ENCODE measurements at places on chromosomes 7 and 10.

GRCh38 chr10:126160971-126161630, 227.2 kb downstream of the ADAM12 start:
- no peak for DNase-seq

- DNase-seq = no peak
These were observed 154.1 kb downstream of the USP6NL start for GRCh38 chr10:11457336-11457735.

DNA sequence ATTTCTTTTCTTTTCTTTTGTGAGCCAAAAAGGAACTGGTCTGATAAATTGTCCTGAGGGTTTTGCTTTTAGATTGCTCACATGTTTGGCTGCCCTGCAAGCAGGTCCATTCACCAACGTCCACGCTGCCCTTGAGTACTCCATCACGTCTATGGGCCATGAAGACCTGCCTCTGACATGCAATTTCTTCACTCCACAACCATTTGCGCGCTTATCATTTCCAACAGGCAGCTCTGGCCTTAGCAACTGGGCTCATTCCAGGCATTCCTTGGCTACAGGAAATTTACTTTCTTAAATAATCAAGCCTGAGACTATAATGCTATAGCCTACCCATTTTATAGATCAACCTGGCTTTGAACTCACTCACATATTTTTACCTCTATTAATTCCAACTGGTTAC, 408.3 kb upstream of the C7orf33 start:
- DNase-seq = no peak

DNA sequence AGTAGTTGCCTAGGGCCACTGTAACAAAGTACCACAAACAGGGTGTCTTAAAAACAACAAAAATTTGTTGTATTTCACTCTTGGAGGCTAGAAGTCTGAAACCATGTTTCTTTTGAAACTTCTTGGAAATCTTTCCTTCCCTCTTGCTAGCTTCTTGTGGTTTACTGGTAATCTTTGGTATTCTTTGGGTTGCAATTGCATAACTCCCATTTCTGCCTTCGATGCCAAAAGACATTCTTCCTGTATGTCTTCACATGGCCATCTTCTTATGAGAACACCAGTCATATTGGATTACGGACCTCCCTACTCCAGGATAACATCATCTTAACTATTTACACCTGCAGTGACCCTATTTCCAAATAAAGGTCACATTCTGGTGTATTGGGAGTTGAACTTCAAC, 357.4 kb downstream of the PPP1R3A start:
- DNase-seq = no peak

DNA sequence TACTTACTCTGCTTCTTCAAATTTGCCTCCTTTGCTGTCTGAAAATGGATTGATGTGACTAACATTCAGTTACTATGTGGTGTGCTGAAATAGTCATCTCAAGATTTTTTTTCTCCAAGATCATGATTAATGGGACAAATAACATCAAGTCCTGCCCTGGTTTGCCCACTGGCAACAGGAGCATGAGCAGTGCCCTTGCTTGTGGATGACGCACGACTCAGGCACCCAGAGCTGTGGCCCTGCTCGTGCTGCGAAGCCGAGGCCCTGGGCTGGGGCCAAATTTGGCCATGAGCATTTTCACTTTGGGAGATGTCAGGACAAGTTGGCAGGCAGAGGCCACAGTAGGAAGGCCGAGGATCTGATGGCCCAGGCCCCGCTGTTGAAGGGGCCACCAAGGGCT, 239.8 kb upstream of the IGFBP3 start:
- DNase-seq = no peak

DNA sequence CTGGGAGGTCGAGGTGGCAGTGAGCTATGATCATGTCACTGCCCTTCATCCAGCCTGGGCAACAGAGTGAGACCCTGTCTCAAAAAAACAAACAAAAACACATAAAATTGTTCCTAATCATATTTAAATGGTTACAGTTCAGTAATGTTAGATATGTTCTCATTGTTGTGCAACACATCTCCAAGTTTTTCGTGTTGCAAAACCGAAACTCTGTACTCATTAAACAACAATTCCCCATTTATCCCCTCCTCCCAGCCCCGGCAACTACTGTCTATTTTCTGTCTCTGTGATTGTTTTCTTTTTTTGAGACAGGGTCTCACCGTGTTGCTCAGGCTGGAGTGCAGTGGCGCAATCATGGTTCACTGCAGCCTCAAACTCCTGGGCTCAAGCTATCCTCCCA, 16.1 kb upstream of the PRXL2A start:
- no peak for DNase-seq

DNA sequence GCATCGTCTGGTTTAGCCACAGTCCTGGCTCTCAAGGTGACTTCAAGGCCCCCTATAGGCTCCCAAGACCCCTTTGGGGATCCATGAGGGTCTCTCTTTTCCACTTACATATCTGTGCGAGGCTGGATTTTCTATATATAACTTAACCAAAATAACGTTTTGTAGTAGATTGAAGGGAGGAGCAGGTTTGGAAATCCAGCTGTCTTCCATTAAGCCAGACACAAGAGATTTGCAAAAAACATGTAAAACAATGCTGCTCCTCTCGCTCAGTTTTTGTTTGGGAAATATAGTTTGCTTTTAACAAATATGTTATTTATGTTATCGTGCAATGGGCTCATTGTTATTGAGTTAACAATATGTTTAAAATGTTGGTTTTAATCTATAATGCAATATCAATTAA, 811.2 kb downstream of the TYW1 start:
- no peak for DNase-seq

DNA sequence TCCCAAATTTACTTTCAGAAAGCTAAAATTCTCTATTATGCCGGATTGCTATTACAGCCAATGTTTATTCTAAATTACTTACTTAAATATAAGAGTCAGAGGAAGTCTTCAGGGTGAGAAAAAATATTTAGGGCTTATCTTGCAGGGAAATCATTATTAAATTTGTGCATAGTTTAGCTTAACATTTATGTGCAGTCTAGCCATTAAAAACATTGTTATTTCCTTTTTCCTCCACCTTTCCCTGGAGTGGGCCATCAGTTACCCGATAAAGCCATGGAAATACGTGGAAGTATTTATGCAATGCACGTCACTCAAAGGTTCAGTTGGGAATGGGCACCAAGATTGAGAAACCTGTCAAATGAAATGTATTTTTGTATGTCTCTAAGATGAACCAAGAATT, 9.5 kb upstream of the TAS2R60 start:
- DNase-seq = no peak

DNA sequence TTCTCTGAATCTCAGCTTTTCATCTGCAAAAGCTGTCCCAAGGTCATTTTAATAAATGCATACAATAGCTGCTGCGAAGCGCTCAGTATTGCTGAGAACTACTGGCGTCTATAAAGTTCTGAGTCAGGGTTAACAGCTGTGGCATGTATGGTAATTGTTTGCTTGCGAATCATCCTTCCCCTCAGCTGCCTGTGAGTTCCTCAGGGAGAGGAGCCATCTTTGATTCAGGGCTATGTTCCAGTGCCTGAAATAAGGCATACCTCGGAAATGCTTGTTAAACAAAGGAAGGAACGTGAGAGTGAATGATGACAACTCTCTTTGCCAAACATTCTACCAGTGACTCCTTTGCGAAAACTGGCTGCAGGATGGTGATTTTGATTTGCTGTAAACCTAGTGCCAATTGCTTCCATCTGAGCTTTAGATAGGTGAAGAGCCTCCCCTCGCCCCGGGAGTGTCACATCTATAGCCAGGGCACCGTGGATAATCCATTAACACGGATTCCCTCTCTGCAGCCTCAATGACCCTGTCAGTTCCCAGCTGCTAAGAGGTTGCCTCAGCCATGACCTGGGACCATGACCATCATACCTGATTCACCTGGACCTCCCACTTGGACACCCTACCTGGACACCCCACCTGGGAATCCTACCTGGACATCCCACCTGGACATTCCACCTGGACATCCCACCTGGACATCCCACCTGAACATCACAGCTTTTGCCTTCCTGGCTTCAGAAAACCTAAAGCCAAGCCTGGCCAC, 39.6 kb downstream of the GPRIN2 start:
- DNase-seq = no peak

- no peak for DNase-seq
These were observed 103.0 kb downstream of the ADAM22 start for GRCh38 chr7:88037050-88037449.

- no peak for DNase-seq
These were observed 21.9 kb downstream of the DNAJB6 start for GRCh38 chr7:157358753-157359096.

GRCh38 chr10:45053569-45054100, 52.9 kb downstream of the ZNF22 start:
- DNase-seq = no peak

DNA sequence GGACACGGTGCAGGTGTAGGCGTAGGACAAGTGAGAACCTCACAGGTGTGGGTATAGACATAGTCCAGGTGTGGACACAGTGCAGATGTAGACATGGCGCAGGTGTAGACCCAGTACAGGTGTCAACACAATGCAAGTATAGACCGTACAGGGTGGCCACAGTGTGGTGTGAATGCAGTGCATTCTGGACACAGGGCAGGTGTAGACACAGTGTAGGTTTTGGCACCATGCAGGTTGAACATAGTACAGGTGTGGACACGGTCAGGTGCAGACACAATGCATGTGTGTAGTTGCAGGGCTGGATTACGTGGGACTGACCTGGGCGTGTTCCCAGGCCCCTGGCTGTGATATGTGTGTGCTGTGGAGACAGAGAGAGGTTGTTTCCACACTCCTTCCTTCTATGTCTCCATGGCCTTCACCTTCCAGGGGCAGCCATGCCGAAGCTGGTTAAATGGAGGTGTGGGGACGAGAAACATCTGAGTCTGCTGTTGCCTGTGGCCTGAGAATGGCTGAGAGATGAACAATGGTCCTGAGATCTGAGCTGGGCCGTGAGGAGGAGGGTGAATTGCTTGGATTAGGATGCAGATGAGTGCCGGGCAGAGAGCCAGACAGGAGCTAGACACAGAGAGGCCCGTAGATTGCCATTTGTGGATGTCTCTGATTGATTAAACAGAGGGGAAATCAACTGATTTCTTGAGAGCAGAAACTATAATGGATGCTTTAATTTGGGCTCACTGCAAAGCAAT, 343.9 kb upstream of the SHH start:
- no peak for DNase-seq

DNA sequence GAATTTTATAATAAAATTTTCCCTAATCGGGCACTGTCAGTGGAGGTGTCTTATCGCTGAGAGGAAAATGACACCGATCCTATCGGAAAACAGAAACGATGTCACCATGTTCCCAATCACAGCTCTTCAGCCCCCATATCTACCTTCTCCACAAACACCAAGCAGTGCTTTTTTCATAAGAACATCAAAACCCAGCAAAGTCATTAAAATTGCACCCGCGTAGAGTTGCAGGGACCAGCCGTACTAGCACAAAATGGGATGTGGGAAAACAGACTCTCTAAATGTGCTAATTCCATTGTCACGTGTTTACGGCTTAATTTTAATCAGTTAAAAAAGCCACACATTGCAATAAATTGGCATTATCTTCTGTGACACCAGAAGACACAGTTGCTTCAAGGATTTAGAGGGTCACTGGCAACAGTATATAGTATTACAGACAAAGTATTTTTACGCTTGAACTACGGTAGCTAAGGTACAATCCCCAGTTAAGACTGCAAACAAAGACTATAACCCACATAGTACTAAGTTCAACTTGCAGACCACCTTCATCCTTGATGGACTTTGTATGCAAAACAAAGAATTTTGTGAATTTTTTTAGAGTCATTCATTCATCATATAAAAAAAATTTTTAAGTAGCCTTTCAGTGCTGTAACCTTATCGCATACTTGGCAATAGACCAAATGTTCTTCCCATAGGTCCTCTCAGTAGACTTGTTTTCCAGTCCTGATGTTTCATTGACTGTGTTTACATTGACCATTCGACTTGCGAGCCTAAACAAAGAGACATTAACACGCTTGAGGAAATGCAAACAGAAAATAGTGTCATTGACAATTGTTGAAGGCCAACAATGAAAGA, 116.0 kb downstream of the VTI1A start:
- no peak for DNase-seq

- no peak for DNase-seq
These were observed 12.2 kb upstream of the CAV1 start for GRCh38 chr7:116512520-116513188.

DNA sequence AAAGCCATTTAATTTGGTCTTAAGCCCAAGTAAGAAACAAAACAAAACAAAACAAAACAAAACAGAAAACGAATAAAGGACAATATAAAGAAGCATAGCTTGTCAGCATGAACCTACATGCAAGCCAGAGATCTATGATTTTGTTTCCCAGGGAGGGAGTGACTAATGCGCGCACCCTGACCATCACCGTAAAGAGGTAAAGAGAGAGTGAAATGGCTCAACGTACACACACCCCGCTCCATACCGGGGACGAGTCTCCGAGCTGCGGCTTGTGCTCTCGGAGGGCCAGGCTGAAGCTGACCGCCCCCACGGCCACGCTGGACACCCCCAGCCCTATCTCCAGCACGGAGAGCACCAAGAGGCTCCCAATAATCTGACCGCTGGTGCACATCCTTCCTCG, 1.1 kb downstream of the TMEM196 start:
- no peak for DNase-seq

- DNase-seq = no peak
These were observed 101.3 kb upstream of the GHITM start for GRCh38 chr10:84038035-84038434.

- no peak for DNase-seq
These were observed 105.7 kb upstream of the SEC61G start for GRCh38 chr7:54864663-54865062.

DNA sequence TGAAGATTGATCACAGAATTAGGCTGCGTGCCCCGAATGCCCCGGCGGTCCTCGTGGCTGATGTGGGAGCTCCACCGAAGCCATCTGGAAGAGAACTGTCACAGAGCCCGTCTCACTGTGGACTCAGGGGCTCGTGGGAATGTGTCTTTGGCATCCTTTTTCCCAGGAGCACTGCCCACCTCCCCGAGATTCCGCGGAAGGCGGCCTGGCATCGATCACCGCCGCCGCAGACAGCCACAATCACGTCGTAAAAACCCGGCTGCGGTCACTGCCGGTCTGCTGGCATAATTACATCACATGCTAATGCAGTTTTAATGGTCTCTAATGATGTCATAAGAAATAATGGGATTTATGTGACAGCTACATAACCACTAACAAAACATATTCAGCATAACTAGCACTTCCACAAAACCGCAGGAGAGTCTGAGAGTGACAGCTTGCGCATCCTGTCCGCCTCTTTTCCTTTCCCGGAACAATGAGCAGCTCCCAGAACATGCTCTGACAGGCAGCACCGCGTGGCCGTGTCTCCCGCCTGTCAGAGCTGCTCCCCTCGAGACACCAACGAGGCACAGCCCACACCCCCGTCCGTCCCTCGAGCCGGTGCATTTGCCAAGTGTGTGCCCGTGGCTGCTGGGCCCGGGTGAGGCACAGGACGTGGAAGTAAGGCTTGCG, 490.0 kb downstream of the PTPRN2 start:
- DNase-seq = no peak

- DNase-seq = no peak
These were observed 7.7 kb upstream of the GSTO1 start for GRCh38 chr10:104246976-104247375.

- no peak for DNase-seq
These were observed 1013.1 kb downstream of the TYW1 start for GRCh38 chr7:68009716-68010115.

- DNase-seq = no peak
These were observed 642.1 kb upstream of the GALNT17 start for GRCh38 chr7:70489813-70490212.

- DNase-seq = no peak
These were observed 320.6 kb downstream of the FRMD4A start for GRCh38 chr10:14010101-14010558.
